ENCODE measurements at places on chromosomes 7 and 10.

DNA sequence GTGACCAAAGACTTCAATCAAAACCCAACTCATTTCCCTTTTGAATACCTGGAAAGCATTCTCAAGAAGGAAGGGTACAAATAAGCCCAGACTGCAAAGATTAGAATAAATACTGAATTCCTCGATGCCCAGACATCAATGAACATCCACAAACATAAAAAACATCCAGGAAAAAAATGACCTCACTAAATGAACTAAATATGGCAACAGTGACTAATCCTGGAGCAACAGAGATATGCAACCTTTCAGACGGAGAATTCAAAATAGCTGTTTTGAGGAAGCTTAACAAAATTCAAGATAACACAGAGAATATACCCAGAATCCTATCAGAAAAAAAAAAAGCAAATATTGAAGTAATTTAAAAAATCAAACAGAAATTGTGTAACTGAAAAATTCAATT, 43.2 kb downstream of the PCLO start:
- DNase-seq, result no peak

- no peak for DNase-seq
Observed at GRCh38 chr10:124681091-124681490, 63.1 kb downstream of the FAM53B start.

GRCh38 chr10:57692255-57692980, 575.3 kb downstream of the IPMK start:
- DNase-seq, result no peak

DNA sequence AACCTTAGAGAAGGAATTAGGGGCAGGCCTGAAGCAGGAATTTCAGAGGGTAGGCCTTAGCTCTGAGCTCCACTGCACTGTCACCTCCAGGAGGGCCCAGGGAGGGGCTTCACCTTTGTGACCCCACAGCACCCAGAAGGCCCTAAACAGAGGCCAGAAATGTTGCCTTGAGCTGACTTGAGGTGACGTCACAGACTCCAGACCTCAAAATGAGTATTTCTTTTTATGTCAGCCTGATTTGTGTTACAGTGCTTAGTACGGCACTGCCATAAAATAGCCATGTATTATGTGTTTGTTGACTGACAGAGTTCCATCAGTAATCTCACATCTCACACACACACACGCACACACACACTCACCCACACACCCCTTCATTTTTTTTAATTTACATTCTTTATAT, 211.2 kb downstream of the CCDC3 start:
- no peak for DNase-seq

GRCh38 chr7:158302274-158303070, 285.2 kb downstream of the PTPRN2 start:
- DNase-seq, result no peak

DNA sequence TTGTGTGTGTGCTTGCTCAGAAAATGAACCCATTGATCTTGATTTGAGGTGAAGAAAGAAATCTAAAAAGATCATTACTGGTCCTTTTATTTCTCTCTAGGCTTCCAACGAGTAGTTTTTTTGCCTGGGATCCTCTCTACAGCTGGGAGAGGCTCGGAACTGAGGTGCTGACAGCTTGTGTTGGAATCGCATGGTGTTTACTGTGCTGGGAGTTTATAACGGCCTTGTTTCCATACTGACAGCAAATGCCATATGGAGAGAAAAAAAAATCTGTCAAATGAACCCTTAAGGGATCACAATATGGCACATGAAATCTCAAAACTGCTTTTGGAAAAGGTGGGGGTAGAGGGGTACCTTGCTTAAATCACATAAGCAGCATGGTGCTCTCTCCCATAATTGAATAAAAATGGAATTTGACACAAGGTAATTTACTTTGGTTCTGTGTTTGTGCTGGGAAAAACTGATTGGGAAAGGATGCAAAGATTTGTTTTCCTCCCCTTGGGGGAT, 165.0 kb downstream of the RGS10 start:
- no peak for DNase-seq

- no peak for DNase-seq
Observed at GRCh38 chr7:112296432-112296831, 89.9 kb downstream of the ZNF277 start.

DNA sequence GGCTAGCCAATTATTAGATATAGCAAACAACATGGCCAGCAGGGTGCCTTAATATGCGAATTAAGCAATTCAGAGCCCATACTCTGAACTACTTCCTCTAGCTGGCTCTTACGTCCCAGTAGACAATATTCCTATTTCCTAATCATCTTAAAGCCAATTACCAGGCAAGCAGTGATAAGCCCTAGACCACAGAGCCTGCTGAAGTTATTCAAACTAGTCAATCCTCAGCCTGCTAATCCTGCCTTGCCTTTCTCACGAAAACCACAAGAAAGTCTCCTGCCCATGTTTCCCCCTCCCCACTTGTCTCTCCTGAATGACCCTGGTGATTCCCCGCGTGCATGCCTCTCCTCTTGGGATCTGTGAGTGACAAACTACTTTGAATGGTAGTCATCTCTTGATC, 86.8 kb upstream of the CACNA2D1 start:
- no peak for DNase-seq

GRCh38 chr10:107708981-107709380, 544.5 kb upstream of the SORCS1 start:
- no peak for DNase-seq

DNA sequence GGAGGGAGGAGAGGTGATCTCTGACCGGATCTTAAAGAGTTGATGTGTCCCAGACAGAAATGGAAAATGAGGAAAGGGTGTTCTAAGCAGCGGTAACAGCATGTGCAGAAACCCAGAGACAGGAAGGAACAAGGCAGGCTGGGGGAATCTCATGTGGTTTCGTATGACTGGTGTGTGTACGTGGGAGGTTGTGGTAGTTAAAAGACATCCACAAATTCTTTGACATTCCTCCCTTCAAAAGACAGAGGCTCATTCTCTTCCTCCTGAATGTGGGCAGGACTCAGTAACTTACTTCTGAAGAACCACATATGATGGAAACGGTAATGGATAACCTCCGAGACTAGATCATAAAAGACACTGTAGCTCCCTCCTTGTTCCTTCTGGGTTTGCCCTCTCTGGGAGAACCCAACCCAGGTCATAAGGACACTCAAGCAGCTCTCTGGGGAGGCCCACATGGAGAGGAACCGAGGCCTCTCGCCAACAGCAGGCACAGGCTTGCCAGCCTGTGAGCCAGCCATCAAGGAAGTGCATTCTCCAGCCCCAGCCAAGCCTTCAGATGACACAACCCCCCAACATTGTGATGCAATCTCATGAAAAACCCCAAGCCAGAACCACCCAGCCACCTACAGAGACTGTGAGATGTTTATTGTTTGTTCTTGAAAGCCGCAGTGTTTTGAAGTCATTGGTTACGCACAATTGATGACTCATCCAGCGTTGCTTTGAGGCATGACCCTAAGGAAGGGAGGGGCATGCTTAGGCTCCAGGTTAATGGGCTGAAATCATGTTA, 116.0 kb downstream of the SLIT1 start:
- no peak for DNase-seq

DNA sequence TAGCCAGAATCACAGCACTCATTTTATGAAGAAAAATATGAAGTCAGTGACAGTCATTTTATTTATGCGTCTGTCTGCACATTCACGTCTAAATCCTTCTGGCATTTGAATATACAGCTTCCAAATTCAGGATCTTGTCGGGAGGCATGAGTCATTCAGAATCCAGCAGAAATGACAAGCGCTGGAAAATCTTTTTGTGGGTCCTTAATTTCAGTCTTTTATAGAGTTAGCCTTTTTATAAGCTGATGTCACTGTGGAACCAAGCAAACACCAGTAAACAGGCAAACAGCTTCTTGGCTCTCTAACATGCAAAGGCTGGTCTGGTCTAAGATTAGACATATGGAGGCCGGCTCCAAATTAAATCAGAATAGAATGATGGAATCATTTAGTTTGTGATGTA, 388.2 kb upstream of the TEX47 start:
- DNase-seq, result no peak

GRCh38 chr10:36278176-36278575, 636.1 kb upstream of the FZD8 start:
- no peak for DNase-seq

DNA sequence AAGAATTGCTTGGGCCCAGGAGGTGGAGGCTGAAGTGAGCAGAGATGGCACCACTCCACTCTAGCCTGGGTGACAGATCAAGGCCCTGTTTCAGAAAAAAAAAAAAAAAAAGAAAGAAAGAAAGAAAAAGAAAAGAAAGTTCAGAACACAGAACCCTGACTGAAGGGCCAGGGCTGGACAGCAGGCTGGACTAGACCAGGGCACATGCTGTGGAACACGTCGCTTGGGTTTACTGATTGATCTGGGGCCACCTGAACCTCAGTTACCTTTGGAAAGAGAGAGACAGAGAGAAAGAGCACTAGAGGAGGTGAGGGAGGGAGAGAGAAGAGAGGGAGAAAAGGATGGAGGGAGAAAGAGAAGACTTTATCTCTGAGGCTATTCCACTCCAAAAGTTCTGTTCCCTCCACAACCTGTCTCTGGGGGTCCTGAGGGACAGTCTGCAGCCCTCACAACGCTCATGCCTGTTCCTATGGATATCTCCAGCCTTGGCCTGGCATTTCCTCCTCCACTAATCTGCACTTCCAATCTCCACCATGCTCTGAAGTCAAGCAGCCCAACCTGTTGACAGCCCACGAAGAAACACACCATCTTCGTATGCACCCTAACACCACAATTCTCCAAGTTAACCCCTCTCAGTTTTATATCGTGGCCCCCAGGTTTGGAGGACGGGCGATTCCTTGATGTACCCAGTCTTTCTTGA, 81.8 kb downstream of the COBL start:
- no peak for DNase-seq

GRCh38 chr10:124677749-124678556, 66.2 kb downstream of the FAM53B start:
- DNase-seq, result no peak

- no peak for DNase-seq
Observed at GRCh38 chr10:26216585-26217395, at the start of gene GAD2. Gene GAD2 (plus strand): TSS chr10:26216774. CDS start chr10:26216810, 36 bp downstream.

DNA sequence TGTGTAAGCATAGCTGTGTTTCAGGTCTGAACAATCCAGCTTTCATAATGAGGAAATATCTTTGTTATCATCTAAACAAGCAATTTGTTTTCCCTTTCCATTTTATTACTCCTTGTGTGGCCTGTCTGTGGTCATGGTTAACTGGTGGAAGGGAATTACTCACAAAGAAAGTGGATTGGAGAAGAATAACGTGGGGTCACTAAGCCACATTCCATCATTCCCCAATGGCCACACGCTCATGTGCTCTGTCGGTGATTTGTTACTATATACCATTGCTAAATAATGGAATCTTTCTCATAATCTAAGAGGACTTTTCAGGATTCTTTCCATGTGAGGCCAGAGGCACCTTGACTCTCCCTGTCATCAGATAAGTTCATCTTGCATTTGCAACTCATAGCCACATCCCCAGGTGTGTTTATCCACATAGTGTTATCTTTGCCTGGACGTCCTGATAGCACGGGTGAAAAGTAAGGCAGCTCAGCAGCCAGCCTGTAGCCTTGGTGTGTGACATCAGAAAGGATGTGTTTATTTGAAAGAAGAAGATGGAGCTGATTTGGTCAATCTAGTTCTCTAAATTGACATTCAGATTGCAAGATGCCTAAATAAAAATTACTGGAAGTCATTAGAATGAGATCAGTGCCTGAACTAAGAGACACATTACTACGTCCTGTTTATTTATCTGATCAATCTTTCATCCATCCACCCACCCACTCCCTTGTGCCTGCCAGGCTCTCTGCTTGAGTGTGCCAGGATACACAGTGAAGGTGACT, 128.9 kb downstream of the CELF2 start:
- DNase-seq, result no peak

DNA sequence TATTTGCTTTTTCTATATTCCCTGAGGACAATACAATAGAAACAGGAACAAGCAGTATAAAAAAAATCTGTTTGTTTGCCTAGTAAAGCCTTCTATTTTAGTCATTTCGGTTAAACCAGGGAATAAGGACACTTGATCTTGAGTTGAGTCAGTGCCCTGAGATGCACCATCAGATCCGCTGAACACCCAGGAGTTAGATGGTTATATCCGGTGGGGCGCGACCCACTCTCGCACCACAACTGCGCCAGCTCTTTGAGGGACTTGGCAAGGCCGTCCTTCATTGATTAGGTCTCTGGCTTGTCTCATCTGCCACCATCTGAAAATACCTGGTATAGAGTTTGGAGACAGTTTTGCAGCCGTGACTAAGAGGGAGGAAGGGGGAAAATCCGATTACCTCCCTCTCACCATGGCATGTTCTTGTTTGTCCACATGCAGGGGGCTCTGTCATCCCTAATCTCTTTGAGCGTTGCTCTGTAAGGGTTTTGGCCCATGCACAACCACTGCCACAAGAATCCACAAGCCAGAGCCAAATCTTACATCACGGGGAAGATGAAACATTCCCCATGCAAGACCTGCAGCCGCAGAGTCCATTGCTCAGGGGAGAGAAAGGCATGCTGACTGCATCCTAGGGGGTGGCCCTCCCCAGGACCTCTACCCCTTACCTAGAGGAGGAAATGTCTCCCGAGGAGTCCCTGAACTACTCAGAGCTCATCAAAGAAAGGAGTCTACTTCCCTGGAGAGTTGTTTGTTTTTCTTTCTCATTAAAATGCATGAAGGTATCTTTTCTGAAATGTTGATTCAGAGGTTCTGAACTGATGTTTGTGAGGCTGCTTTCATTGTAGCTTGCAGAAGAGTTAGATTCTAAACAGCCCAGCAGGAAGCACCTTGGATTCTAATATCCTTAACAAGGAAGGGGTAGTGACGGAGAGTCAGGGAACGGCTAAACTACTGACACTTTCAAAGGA, 101.6 kb upstream of the FAM171A1 start:
- no peak for DNase-seq
